Femur (tissue), 1 donor: ENCODE measurements at places on chromosomes 6 and 20.

- no peak for DNase-seq
Observed at GRCh38 chr20:5887386-5887785, 62.9 kb downstream of the TRMT6 start.

- DNase-seq = no peak
Observed at GRCh38 chr20:21812379-21812778, 106.9 kb downstream of the PAX1 start.

DNA sequence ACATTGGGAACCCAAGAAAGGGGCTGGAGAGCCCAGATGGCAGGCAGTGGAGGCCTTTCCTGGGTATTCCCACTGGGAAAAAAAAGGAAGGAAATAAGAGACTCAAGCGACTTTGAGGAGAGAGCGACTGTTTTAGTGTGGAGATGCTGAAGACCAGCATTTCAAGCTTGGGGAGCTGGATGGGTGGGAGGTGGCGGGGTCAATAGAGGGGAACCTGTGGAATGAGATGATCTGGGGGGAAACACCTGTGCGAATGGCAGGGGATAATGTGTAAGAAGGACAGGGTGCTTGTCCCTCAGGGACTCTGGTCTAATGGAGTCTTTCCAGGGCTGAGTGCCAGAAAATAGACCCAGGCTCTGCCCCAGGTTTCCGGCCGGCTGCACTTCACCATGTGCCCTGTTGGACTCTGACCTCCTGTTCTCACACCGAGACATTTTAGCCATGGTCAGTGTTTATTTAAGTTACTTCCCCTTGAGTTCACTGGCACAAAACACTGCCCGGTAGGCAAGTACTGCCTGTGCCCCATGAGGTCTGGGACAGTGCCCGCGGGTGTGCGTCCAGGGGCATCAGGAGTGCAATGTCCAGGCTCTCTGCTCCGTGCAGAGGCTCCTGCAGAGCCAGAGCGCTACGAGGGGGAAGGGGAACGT lies 50.4 kb upstream of the NKX2-2 start:
- DNase-seq = no peak

DNA sequence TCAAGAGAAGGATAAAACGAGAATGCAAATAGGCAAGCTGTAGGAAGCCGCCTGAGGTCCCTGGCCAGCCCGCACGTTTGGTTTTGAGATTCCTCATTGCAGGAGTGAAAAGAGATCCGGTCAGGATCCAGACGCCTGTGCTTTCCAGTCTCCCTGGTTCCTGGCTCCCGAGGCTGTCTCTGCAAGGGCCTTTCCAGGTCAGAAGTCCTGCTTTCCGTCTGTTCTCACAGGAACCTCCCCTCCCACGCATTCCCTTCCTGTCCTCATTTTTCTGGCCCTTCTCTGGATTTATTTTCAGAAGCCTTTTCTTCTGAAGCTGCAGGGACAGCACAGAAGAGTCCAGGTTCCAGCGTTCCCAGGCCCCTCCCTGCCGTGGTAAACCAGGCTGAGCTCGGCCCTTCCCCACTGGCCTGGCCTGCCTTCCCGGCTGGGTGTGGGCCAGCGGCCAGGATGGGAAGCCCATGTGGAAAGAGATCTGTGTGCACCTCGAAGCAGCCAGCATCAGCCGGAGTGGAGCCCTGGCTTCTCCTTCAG lies 54.0 kb downstream of the TMEM242 start:
- peak; percentile 87 for DNase-seq

DNA sequence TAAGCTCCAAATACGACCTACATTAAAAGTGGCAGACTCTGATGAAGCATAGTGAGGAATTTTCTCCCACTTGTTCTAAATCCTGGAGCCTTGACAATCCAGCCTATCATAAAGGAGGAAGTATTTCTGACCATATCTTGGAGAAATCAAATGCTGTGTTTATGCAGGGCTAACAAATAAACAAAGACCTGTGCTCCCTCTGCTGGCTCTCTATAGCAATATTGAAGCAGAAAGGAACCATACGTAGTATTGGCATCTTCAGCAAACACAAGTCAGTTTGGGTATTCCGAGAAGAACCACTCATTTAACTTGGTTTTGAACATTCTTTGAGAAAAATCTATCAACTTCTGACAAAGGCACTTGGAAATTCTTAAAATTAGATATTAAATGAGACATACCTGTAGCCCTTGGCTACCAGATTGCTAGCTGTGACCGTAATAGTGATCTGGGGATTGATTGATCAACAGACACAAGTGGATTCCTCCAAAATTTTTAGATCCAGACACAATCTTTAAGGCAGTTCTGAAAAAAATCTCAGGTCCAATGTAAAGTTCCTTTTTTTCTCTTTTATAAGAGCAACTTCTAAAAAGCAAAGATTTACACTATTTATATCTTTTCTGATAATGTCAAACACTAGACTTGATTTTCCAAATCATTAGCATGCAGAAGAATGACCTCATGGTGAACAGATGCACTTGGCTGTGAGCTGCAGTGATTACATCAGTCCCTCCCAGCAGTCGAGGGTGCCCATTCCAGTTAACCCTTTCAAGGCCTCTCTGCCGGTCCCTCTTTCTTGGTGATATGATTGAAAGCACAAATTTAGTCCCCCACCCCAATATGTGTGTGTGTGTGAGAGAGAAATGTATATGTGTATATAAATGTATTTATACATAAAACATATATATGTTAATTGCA lies 40.2 kb downstream of the INSM1 start:
- DNase-seq = peak; percentile 43

DNA sequence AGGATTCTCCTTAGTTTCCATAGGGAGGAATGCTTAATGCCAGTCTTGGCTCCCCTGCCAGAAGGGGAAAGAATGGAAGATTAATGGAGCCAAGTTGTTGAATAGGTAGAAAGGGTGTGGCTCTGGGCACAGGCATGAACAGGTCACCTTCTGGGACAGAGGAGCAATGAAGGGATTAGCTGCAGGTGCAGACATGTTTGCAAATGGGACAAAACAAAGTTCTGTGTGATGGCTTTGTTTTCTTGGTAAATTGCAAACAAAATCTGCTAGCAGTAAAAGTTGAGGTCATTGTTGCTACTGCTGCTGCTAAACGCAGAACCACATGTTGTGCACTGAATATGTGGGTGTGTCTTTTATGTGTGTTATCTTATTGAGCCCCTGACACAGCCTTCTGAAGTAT lies 93.3 kb downstream of the PERP start:
- no peak for DNase-seq

- DNase-seq = no peak
Observed at GRCh38 chr6:52489881-52490280, 69.7 kb downstream of the EFHC1 start.

DNA sequence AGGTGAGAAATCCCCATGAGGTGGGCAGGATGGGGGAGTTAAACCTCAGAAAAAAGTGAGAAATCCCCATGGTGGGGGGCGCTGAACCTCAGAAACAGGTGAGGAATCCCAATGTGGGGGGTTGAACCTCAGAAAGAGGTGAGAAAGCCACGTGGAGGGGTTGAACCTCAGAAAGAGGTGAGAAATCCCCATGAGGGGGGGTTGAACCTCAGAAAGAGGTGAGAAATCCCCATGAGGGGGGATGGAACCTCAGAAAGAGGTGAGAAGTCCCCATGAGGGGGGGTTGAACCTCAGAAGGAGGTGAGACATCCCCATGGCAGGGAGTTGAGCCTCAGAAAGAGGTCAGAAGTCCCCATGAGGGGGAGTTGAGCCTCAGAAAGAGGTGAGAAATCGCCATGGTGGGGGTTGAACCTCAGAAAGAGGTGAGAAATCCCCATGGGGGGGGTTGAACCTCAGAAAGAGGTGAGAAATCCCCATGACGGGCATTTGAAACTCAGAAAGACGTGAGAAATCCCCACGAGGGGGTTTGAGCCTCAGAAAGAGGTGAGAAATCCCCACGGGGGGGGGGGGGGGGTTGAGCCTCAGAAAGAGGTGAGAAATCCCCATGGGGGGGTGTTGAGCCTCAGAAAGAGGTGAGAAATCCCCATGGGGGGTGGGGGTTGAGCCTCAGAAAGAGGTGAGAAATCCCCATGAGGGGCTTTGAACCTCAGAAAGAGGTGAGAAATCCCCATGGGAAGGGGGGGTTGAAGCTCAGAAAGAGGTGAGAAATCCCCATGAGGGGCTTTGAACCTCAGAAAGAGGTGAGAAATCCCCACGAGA lies 14.3 kb upstream of the GOPC start:
- no peak for DNase-seq

DNA sequence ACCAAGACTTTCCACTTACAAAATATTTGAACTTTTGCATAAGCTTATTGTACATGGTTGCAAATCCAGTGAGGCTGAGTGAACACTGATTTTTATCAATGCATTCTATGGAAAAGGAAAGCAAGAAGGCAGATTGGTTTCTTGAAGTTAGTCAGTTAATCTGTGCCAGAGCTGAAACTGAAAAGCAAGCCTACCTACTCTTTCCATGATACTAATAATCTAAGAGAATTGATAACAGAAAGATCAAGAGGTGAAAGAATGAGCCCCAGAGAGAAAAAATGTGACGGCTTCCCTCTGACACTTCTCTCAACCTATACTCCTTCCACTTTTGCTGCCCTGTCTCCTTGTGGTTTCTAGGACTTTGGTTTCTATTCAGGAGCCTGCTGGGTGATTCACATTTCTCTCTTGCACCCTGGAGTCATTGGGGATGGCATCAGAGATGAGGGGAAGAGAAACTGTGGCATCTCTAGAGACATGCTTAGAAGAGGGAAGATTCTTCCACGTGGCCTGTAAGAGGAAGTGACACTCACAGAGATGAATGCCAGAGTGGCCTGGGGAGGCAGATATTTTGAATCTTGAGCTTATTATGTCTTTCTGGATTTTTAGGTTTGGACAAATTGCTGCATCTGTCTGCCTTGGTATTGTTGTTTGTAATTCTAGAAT lies 158.6 kb upstream of the RIMS1 start:
- no peak for DNase-seq

DNA sequence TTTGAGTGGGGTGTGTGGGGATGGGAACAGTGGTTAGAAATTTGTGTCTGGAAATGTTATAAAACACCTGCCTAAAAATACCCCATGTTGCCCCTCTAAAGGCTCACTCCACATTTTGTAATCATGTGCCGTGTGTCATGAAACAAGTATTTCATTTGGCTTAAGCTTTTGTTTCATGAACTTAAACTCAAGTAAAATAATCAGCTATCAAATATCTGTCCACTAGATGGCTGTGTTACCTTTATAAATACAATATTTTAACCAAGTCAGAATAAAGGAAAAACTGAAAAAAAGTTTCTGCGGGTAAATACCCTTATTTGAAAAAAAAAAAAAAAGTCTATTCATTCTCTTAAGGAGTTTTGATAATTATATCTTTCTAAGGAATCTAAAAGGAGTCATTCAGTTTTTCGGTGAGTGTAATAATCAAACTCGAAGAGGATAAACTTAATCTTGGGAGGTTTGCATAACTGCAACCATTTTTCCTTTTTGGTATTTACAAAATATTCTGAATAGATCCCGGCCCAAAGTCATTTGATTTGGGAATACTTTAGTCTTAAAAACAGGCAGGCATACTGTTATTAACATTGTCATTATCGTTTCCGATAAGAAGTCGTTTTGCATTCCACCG lies 29.9 kb upstream of the MTRF1L start:
- DNase-seq = no peak

GRCh38 chr6:1087154-1087843 lies 224.6 kb upstream of the FOXQ1 start:
- DNase-seq = no peak

GRCh38 chr6:84871925-84872324 lies 107.5 kb upstream of the TBX18 start:
- DNase-seq = no peak

GRCh38 chr20:16955971-16956370 lies 207.8 kb downstream of the OTOR start:
- no peak for DNase-seq

GRCh38 chr6:37134396-37135191 lies 35.4 kb upstream of the PIM1 start:
- DNase-seq = peak; percentile 34

DNA sequence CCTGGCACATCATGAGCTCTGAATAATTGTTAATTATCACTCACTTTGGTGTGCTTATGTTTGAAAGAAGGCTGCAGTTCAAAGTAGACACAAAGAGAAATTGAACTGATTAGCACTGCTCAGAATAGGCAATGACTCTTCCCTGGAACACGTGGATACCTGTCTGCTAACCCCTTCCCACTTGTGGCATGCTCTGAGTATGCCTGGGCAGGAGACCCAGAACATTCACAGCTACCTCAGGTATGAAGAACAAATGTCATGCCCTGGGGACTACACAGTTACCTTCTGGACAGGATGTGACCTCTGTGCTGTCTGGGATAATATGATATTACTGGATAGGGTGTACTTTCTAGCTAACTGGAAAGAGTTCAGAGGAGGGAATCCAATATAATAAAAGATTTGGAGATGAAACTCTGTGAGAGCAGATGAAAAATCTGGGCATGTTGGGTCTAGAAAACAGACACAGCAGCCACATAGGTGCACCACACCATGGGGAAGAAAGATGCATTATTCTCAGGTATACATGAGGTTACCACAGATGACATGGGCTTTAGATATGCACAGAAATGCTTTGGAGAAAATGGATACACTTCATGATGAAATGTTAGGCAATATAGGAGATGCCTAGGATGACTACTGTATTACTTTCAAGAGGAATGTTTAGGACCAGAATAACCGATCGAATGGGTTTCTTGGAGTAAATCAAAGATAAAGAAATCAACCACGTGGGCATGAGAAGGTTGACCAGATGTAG lies 324.2 kb upstream of the PREP start:
- DNase-seq = no peak
